ENCODE measurements at places on chromosomes 11 and 22.

DNA sequence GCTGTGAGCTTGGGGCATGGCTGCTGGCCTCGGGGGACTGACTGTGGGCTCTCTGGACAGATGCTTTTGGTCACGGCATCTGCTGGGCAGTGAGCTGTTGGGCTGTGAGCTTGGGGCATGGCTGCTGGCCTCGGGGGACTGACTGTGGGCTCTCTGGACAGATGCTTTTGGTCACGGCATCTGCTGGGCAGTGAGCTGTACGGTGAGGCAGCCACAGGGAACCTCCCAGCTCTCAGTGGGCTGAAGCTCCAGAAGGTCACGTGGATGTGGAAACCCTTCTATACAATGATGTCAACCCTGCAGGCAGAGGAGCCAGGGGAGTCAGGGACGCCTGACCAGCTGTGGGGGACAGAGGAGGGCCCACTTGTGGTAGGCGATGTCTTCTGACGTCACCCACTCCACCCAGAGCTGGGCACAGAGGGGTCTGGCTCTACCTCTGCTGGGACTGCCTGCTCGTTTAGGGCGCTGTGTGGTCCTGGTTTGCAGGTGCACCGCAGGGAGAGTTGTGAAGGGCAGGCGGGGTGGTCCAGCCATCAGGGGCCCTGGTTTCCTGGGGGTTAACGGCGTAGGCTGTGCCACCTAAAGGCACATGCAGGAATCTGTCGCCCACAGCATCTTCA, 1331.3 kb downstream of the BRD1 start:
- DNase-seq, result no peak

GRCh38 chr11:97963528-97964331, 1057.0 kb upstream of the CNTN5 start:
- DNase-seq, result no peak

DNA sequence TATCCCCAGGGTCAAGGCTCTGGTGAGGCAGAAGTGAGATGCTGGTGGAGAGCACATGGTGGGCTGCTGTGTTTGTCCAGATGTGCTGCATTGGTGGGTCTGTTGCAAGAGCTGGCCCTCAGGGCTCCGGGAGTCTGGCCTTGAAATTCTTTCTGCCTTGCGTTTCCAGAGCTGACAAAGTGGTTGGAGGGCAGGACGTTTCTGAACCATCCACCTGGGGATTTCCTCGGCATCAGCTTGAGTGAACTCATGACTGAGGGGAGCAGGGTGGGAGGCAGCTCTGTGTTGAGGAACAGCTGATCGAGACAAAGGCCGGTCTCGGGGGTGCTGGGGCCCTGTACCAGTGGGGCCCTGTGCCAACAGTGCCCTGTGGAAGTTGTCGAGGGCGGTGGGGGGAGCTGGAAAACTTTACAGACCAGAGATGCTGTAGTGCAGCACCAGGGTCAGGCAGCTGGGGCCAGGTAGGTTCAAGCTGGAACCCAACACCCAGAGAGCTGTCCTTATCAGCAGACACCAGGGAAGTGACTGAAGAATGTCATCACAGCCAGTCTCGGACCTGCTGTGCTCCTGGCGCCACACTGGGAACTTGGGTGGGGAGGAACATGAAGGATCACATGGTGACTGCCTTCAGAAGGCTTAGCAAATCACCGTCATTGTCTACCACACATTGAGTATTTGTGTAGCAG, 4.9 kb downstream of the TSKU start:
- DNase-seq, result no peak

DNA sequence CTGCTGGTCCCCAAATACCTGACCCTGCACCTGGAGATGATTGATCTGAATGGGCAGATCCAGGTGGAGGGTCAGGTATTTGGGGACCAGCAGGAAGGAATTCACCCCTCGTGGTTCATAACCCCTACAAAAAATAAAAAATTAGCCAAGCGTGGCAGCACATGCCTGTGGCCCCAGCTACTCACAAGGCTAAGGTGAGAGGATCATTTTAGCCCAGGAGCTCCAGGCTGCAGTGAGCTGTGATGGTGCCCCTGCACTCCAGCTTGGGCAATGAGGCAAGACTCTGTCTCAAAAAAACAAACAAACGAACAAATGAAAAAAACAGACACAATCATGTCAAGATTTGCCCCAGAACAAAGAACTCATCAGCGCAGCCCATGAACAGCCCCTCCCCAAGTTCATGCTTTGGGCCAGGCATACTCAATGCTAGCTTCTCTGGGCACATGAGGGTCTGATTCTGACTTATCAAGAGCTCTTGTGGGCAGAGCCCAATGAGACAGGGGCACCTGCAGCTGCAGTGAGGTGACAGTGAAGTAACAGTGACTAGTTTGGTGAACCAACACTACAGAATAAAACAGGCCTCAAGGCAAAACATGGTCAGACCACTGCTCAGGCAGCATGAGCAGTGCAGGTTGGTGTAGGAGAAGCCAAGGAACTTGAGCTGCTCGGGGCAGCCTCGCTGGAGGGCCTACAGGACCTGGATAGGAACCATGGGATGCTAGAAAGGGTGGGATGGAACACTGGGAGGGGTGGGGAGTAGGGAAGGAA, 10.2 kb upstream of the FCHSD2 start:
- DNase-seq, result no peak

GRCh38 chr11:106321601-106322000, 244.1 kb downstream of the AASDHPPT start:
- DNase-seq, result no peak

DNA sequence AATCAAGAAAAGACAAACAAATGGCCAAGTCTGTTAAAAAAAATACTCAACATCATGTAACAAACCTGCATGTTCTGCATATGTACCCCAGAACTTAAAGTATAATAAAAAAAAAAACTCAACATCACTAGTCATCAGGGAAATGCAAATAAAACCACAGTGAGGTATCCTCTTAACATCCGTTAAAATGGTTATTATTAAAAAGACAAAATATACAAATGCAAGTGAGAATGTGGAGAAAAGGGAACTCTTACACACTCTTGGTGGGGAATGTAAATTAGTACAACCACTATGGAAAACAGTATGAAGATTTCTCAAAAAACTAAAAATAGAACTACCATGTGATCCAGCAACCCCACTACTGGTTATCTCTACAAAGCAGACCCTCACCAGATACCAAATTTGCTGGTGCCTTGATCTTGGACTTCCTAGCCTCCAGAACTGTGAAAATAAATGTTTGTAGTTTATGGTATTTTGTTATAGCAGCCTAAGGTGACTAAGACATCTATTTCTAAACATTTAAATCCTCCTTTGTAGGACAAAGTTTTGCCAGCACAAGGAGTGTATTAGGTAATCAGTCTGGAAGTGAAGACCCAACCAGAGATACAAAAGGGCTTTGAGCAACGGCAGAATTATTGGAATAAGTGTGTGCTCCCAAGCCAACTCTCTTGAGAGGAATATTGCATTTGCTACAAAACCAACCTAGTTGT, 32.4 kb upstream of the SCUBE2 start:
- DNase-seq, result no peak

Measured in hematopoietic multipotent progenitor cell (in vitro differentiated cells).